Skeletal muscle cell (primary cell): ENCODE measurements at places on chromosomes 5 and 9.
A peak's percentile ranks its signal among the peaks of the same experiment; 100 is the strongest.

GRCh38 chr5:53407373-53407772, 73.1 kb upstream of the FST start:
- no peak for DNase-seq

GRCh38 chr9:130090915-130091314, 37.2 kb downstream of the GPR107 start:
- DNase-seq, result no peak

GRCh38 chr5:27462936-27463335, 424.6 kb upstream of the CDH9 start:
- no peak for DNase-seq

DNA sequence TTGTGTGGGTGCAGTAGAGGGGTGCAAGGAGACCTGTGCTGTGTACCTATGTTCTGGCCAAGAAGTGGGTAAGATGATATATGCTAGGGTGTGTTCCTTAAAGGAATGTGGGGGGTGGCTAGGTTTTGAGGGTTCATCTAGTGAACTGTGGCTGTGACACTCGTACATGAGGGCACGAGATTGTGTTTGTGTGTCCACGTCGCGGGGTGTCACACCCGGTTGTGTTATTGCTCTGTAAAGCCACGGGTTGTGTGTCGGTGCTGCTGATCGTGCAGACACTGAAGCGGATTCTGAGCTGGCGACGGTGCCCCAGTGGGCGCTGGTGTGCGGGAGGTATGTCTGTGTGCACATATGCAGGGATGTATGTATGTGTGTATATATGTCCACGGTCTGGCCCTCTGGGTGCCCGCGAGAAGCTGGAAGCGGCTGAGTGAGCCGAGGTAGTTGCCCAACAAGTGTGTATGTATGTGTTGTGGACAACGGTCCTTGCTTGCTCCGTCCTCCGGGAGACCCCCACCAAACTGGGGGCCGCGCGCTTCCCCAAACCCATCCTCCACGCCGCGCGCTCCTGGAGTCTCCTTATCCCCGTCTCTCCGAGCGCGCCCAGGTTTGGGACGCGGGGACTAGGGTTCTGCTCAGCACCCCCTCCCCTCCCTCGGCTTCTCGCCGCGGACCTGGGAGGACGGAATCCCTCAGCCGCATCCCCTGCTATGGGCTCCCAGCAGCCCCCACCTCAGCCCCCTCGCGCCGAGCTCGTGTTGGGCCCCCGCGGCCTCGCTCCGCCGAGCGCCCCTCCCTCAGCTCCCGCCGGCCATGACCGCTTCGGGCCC, 639 bp downstream of the PCDH1 start:
- DNase-seq, result no peak

DNA sequence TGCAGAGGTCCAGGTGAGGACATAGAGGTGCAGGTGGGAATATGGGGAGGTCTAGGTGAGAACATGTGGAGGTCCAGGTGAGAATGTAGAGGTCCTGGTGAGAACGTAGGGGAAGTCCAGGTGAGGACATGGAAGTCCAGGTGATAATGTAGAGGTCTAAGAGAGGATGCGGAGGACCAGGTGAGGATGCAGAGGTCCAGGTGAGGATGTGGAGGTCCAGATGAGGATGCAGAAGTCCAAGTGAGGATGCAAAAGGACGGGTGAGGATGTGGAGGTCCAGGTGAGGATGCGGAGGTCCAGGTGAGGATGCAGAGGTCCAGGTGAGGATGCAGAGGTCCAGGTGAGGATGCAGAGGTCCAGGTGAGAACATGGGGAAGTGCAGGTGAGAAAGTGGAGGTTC, 133.8 kb downstream of the MRPL36 start:
- DNase-seq, result no peak

DNA sequence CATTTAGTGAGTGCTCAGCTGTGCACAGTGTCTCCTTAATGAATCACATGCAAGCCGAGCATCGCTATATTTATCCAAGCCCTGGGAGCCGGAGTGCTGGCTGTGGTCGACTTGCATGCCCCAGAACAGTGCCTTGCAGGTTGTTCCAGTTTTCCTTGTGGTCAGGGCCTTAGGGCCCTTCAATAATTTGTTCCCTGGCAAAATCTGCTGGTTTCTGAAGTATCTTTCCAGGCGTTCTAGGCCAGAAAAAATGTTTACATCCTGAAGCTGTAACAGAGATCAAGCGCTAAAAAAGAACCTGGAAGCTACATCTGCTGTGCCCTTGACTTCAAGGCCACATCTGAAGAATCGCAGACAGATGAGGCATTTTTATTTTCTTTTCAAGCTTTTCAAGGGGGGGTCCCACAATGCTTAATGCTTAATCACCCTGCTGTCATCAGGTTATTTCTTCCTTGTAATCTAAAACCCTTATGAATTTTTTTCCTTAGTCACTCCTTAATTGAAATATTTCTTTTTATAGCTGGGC, 105.8 kb downstream of the DOCK2 start:
- DNase-seq, result peak; percentile 88
